ENCODE measurements at places on chromosomes 12 and 14. TPM values are rescaled to one million over a fixed set of nuclear protein-coding genes. Genes with fewer than 3 reads are reported as not detected.

The CARMIL3 gene
- total RNA-seq, result 1.5 TPM

The LRRIQ1 gene
- 0.79 TPM for total RNA-seq

The TCHP gene
- 10.3 TPM for total RNA-seq

The STAB2 gene
- 16.4 TPM for total RNA-seq

The HEBP1 gene
- 22.0 TPM for total RNA-seq

The NELL2 gene
- total RNA-seq, result 28.1 TPM

The CACNA1C gene
- total RNA-seq, result 25.7 TPM

The RIMBP2 gene
- 2.7 TPM for total RNA-seq

The DAO gene
- total RNA-seq, result not detected

The CD69 gene
- total RNA-seq, result 13.7 TPM

The EIF2S1 gene
- 71.6 TPM for total RNA-seq

The IL23A gene
- total RNA-seq, result not detected

The TEP1 gene
- 17.4 TPM for total RNA-seq

The IL31 gene
- not detected for total RNA-seq

GRCh38 chr14:28245216-28245615 is 521.4 kb upstream of the FOXG1 start:
- no peak for DNase-seq

DNA sequence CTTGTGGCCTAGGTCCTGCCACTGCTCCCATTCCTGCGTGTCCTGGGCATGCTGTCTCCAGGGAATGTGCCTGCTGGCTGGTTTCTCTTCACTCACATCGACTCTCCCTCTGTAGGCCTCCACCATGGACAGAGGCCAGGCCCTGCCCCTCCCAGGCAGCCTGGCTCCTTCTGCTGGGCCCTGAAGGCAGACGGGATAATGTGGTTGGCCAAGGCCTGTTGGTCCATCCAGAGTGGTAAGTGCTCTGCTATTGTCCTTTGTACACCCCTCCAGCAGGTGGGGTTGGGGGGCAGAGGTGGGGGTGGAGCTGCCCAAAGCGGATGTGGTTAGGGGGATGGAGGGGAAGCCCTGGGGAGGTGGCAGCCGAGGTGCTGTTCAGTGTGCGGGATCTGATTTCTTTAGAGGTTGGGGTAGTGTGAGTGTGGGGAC is 9.5 kb upstream of the NR4A1 start:
- no peak for DNase-seq

DNA sequence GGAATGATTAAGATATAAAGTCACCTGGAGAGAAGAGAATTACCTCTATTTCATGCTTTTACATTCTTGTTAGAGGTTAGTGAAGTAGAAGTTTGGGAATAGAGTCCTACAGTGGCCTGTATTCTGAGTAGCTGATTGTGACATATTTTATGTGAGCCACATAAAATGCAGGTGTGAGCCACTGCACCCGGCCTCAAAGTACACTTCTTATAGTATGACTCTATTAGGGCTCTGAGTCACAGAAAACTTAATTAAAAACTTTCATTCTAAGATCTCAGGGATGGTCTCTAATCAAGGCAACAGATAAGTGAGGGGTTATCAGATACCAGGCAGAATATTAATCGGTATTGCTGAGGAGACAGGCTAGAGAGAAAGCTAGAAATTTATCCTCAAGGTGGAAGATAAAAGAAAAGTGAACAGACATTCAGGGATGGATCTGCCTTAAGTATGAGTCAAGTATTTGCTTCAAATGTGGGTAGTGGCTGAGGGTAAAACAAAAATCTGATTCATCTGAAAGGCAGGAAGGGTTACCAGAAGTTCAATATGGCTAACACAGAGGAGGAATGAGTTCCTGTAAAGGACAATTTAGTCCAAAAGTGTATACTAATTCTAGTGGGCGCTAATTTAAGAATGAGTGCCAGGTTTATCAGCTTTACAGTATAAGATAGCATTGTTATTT is 5.5 kb upstream of the G2E3 start:
- DNase-seq, result no peak

DNA sequence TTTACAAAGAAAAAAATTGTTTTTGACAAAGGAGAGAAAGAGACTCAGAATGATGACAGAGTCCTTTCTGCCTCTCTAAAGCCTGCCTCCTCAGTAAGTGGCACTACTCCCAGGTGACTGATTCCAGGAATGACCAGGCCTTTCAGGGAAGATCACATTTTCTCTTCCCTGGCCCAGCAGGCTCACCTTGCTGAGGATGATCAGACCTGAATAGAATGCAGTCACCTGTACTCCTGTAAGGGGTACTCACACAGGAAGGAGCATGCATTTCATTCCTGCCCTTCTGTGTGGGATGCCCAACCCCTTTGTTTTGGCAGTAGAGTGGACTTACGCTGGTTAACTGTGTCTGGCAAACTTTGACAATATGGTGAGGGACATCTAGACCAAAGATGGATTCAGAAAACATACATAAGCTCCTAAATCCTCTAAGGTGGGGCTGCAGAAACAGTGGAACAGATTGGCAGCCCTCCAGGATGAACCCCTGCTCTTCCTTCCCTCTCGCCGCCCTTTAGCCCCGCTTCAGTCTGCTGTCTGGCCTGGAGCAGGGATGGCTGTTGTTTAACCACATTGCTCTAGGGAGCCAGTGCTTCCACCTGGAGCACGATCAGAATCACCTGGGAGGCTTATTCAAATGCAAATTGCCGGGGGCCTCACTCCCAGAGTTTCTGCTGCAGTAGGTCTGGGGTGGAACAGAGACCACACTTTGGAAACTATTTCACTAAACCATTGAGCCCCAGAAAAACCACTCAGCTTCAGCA is 29.8 kb downstream of the ERG28 start:
- DNase-seq, result no peak

GRCh38 chr14:51652168-51653078 is 713 bp downstream of the FRMD6 start:
- DNase-seq, result no peak

DNA sequence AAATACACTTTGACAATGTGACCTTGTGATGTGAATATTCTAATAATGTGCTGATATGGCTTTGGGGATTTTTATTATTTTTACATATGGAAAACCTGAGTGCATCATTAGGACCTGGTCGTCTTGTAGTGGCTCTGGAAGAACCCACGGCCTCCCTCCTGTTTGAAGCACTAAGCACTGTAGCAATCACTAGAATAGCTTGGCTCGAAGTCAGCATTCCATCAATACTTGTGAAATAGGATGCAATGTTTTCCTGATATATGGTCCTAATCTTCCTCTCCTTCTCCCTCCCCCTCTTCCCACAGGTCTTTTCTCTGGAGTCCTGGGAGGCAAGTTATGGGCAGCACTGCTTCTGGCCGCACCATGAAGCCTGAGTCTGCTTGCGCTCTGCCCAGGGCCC is 71.9 kb downstream of the NRXN3 start:
- DNase-seq, result no peak

GRCh38 chr12:46585854-46586621 is 213.5 kb upstream of the SLC38A2 start:
- no peak for DNase-seq

DNA sequence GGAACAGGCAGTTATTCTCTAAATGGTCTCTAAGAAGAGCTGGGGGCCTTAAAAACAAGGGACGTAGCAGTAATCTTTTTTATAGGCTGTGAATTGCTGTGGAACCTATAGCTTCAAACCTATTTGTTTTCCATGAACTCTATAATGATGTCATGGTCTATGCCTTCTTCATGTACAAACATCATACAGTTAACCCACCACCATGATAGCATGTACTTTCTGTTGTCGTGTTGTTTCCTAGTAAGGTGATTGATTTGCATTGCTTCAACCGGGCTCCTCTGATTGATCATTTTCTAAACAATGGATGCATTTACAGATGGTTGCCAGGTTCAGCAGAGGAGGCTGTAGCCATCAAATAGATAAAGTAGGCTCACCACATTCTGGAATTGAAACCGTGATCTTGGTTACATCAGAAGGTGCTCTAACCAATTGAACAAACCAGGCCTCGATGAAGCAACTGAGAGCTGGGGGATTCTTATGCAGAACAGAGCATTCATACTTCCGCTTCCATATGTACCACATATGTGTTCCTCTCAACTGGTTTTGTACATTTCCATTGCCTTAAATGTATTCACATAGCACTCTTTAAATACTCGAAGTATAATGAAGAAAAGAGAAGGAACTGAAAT is 25.6 kb upstream of the PCNX1 start:
- no peak for DNase-seq

DNA sequence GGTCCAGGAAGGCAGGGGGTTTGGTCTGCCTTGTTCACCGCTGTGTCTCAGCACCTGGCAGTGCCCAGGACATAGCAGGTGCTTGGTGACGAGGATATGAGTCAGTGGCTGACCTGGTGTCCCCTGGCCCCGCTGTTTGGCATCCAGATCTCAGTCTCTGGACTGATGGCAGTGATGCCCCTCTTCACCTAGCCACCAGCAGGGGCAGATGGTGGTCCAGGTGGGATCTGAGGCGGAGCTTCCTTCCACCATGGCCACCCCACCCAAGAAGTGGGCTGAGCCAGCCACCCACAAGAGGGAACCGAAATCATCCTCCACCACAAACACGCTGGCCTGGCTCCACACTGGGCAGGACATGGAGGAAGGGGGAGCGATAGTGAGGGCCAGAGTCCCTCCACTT is 16.1 kb upstream of the SH2B3 start:
- DNase-seq, result no peak

- no peak for DNase-seq
These were observed 19.5 kb upstream of the TTC9 start for GRCh38 chr14:70622111-70622712.

GRCh38 chr14:81991998-81992397 is 458.3 kb upstream of the SEL1L start:
- DNase-seq, result no peak

- DNase-seq, result no peak
These were observed 16.5 kb downstream of the SPTLC2 start for GRCh38 chr14:77599889-77600288.

GRCh38 chr14:68368850-68369249 is 424.0 kb downstream of the ZFP36L1 start:
- DNase-seq, result no peak

GRCh38 chr12:211142-211465 is 2.9 kb downstream of the SLC6A12 start:
- DNase-seq, result no peak

GRCh38 chr12:25368557-25368956 is 117.8 kb upstream of the KRAS start:
- DNase-seq, result no peak

DNA sequence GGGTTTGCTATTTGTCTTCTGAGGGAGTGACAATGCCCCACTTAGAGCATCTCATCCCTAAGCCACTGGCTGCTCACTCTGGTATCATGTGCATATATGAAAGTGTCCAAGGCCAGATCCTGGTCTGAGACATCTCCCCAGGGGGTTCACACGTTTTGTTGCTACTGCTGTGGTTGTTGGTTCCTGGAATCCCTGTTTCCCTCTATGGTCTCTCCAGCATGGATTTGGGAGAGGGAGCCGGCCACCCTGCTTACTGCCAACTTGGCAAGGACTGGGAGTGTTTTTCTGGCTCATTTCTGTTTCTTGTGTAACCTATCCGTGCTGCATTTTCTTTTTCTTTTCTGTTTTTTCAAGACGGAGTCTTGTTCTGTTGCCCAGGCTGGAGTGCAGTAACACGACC is 101.3 kb upstream of the MAX start:
- DNase-seq, result no peak

- DNase-seq, result no peak
These were observed 38.3 kb upstream of the PNMA1 start for GRCh38 chr14:73752297-73752992.

GRCh38 chr12:28355161-28355560 is 164.9 kb downstream of the CCDC91 start:
- DNase-seq, result no peak

DNA sequence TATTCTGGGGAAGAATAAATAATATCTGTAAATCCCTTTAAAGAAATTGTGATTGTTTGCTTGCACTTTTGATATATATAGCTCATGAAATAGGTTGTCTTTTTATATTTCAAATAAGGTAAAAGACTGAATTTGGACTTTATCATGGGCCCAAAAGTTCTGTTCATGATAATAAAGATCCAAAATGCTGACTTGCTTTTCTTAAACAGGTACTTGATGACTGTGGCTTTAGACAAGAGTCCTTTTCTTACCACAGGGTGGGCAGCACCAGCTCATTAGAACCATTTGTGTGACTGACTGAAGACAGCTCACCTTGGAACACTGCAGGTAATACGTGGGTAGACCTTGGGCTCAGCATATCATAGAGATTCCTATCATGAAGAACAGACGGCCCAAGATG is 432.6 kb downstream of the ETNK1 start:
- no peak for DNase-seq

- no peak for DNase-seq
These were observed 9.3 kb upstream of the FBRSL1 start for GRCh38 chr12:132480623-132481132.

DNA sequence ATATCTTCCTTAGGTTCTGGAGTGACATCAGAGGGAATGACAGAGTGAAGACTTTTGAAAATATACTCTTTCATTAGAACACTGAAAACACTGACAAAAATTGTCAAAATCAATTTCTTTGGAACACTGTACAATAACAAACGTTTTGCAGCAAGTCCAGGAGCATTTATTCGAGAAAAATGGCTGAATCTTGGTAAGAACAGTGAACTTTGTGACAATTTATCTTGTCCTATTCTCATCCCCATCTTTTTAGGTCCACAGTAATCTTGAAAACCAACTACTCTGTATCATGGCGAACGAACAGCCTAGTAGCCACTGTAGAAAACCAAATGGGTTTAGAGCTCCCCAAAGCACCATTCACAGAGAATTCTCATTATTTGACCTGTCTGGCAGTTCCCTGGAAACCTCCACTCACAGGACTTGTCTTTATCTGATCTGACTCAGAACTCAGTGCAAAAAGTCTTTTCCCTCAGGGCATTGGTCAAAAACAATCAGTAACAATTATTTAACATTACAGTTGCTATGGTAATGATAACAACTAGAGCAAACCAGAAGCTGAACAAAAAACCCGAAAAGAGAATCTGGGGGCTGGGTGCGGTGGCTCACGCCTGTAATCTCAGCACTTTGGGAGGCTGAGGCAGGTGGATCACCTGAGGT is 20.3 kb upstream of the PPP2R5E start:
- no peak for DNase-seq

DNA sequence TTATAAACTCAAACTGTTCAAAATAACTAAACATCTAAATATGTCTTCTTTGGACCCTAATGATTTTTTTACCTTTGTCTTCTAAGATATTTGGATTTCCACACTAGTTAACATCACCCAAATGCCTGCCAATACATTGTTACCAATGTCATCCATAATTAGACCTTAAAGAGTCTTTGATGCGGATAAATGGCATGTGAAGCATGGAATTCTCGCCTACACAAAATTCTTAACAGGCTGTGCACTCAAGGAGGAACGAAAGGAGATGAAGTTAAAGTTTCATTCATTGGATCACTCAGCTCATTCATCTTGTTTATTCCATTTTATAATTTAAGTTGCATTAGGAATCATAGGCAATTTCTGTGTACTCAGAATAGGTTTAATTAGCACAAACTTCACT is 219.7 kb downstream of the ACSS3 start:
- DNase-seq, result no peak

- DNase-seq, result no peak
These were observed at the start of gene CMTM5 for GRCh38 chr14:23376482-23377197. CMTM5 (plus strand) TSS chr14:23377046; CDS start chr14:23377252, 206 bp downstream.

Data from urinary bladder (tissue), 4 donors.